ENCODE measurements at places on chromosomes 3 and 15.
A peak's percentile ranks its signal among the peaks of the same experiment; 100 is the strongest.

GRCh38 chr15:29393443-29393842, 123.8 kb upstream of the NSMCE3 start:
- no peak overlapping the region for H3K27ac ChIP-seq
- H3K4me3 ChIP-seq = no peak overlapping the region
- H3K36me3 ChIP-seq = peaks cover 6% of the 10 kb centered on the region
- no peaks in the 10 kb centered on the region for H3K4me1 ChIP-seq
- DNase-seq = no peak

GRCh38 chr3:126355777-126356372, 1.3 kb downstream of the KLF15 start:
- peaks cover 40% of the 10 kb centered on the region for H3K4me1 ChIP-seq
- peak overlapping the region; percentile 61 for H3K27ac ChIP-seq
- peaks cover 22% of the 10 kb centered on the region for H3K27me3 ChIP-seq
- H3K4me3 ChIP-seq = peak overlapping the region; percentile 94
- no peaks in the 10 kb centered on the region for H3K36me3 ChIP-seq

DNA sequence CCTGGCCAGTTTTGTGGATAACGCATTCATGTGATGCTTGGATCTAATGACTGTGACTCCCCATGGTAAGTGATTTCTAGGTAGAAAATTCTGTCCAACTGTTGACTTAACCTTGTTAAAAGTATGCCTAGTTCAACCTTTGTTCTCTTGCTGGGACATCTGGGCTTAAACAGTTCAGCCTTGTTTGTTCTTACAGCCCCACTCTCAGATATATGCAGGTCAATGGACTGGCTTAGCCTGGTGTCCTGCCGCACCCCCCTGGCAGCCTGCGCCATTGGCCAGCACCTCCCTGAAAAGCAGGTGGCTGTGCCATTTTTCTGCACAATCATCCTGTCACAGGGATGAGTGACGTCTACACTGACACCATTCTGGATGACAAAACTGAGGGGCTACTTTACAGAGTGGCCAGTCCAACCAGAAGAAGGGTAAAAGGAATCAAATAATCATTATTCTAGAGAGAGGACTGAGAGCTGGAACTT, 244.7 kb upstream of the ONECUT1 start:
- no peak overlapping the region for H3K27ac ChIP-seq
- no peak for DNase-seq
- H3K4me3 ChIP-seq = no peak overlapping the region
- peaks cover 14% of the 10 kb centered on the region for H3K4me1 ChIP-seq

GRCh38 chr3:122689587-122689986, 8.9 kb downstream of the PARP14 start:
- DNase-seq = no peak
- H3K4me3 ChIP-seq = no peak overlapping the region
- H3K27me3 ChIP-seq = peaks cover 13% of the 10 kb centered on the region

- H3K27me3 ChIP-seq = no peaks in the 10 kb centered on the region
- no peaks in the 10 kb centered on the region for H3K36me3 ChIP-seq
- no peak for DNase-seq
- no peaks in the 10 kb centered on the region for H3K4me1 ChIP-seq
- no peak overlapping the region for H3K27ac ChIP-seq
Observed at GRCh38 chr3:97043411-97043810, 229.0 kb downstream of the EPHA6 start.

- H3K27ac ChIP-seq = no peak within 1 kb of the TSS
- peaks cover 92% of the 10 kb centered on the region for H3K27me3 ChIP-seq
- peak within 1 kb of the TSS; percentile 77 for H3K4me3 ChIP-seq
- H3K4me1 ChIP-seq = no peaks in the 10 kb centered on the region
- H3K36me3 ChIP-seq = no peaks in the 10 kb centered on the region
- peak; percentile 71 for DNase-seq
Observed at GRCh38 chr3:10816019-10816862, at the start of gene SLC6A11. TSS of gene SLC6A11 (plus strand) at chr3:10816228. CDS start at chr3:10816266, 38 bp downstream.

- H3K36me3 ChIP-seq = no peaks in the 10 kb centered on the region
- H3K27me3 ChIP-seq = no peaks in the 10 kb centered on the region
- no peak for DNase-seq
- H3K27ac ChIP-seq = no peak overlapping the region
- no peak overlapping the region for H3K4me3 ChIP-seq
Observed at GRCh38 chr15:74611834-74612233, 3.8 kb upstream of the CLK3 start.

Data from nephron progenitor cell (in vitro differentiated cells).